ENCODE measurements at places on chromosomes 6 and 20.
A peak's percentile ranks its signal among the peaks of the same experiment; 100 is the strongest.

DNA sequence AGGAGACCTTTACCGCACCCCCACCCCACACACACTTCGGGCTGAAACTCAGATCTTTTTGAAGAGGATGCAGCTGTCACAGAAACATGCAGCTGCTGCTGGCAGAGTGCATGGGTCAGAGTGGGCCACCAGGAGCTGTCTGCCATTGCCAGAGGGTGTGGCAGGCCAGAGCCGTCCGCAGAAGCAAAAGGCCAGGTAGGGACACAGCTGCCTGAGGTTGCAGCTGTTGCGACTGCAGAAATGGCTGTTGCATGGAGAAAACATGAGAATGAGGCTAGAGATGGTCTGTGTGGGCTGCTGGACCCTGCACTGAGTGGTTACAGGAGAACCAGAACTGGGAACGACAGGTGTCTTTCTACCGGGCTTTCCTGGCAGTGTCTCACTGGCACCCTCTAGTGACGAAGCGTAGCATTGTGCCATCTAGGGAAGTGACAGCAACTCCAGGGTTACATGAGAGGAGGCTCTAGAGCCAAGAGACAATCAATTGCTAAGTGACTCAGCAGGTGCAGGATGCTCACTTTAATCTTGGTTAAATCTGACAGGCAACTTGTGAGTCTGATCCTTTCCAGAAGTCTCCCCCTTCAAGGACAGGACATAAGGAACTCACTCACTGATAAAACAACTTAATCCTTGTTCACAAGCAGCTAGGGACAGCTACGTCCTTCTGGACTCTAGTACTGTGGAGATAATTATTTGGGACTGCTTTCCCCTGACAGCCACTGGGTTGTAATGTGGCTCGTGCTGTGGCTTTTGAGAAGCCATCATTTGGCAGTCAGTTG lies 29.1 kb upstream of the SERPINB9 start:
- DNase-seq = peak; percentile 82

- no peak for DNase-seq
Measured at GRCh38 chr6:122222761-122223160, 176.7 kb upstream of the HSF2 start.

- DNase-seq = no peak
Measured at GRCh38 chr20:13113731-13114130, 105.0 kb downstream of the SPTLC3 start.

DNA sequence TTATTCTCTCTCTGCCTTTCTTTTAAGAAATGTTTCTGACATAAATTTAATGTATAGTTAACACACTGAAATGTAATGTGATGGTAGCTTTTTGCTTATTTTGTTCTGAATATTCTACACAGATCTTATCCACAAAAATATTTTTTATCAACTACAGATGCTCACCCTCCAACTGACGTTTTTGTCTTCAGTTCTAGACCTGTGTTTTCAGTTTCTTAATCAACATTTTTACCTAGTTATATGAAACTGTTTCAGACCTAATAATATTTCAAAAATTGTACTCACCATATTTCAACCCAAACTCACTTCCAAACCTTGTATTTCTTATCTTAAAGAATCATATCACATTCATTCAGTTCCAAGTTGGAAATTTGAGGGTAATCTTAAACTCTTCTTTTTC lies 452.8 kb downstream of the RFPL4B start:
- DNase-seq = no peak

- no peak for DNase-seq
Measured at GRCh38 chr6:1538369-1538768, 71.3 kb upstream of the FOXC1 start.

- DNase-seq = no peak
Measured at GRCh38 chr6:21666201-21666691, 72.7 kb downstream of the SOX4 start.

GRCh38 chr6:162864911-162865310 lies 137.1 kb downstream of the PACRG start:
- no peak for DNase-seq

DNA sequence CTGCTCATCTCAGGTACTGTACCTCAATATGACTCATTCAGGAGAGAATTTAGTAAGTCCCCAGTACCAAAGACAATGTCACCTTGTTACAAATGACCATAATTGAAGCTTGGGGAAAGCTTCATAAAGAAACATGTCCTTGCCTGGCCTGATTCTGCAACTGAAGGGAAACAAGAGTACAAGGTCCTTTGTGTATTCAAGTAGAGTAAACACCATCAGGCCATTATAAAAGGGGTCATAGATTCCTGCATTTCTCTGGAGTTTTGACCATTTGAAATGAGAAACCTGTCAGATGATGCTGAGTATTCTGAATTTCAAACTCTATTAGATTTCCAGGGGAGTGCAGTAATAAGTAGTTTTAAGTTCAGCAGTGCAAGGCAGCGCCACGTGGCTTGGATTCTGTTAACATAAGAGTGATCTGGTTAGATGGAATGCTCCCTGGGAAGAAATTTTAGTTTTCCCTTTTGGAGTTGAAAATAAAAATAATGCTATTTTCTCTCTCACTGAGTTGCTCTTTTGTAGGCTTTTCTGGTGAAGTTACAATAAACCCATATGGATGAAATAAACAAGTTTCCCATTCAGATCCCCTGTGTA lies 1054.3 kb downstream of the EPHA7 start:
- DNase-seq = no peak

GRCh38 chr6:42162384-42162783 lies 10.8 kb upstream of the GUCA1A start:
- no peak for DNase-seq

DNA sequence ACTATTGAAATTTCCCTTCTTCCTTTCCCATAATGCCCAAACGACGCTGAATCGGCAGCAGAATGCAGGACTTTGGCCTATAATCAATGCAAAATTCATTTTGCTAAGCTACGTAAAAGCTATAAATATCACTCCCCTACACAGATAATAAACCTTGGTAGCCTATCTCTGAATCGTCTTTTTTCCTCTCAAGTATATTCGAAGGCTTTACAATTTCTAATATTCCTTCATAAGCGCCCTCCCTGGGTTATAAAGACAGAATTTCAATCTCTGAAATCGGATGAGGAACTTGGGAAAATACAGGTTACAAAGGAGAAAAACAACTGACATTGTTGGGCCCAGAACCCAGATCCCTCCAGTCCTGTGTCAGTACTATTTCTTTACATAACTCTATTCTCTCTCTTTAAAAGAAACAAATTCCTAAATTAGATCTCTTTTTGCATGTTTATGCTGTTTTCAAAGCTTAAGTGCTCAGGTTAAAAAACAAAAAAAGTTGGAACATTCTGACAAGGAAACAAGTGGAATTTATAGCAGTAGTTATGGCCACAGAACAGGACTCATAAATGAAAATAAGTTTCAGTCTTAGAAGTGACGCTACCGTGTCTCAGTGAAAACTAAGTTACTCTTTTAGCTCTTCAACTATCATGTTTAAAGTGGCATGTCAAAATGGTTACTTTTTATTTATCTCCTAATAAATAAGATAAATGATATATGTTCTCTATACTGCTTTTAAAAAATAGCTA lies 84.5 kb downstream of the SESN1 start:
- DNase-seq = no peak

DNA sequence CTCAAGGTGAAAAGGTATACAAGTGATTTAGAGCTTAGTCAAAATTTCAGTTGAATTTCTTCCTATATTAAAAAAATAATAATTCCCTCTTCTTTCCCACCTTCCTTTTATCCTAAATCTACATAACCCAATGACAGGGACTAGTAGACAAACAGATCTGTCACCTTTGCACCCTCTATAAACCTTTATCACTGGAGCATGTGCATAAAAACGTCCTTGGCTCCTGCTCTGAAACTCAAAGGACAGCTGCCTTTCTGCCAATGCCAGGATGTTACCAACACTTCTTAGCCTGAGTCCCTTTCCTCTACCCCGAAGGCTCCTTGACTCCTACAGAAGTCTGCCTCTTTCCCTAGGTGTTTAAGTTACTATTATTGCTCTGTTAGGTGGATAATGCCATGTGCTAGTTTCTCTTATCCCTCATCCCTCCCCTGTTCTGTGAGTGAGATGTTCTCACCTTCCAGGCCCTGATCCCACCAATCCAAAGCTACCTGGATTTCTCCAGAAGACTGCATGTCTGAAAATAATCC lies 4.3 kb downstream of the CLVS2 start:
- DNase-seq = no peak

- no peak for DNase-seq
Measured at GRCh38 chr20:24832518-24832917, 116.6 kb upstream of the CST7 start.

DNA sequence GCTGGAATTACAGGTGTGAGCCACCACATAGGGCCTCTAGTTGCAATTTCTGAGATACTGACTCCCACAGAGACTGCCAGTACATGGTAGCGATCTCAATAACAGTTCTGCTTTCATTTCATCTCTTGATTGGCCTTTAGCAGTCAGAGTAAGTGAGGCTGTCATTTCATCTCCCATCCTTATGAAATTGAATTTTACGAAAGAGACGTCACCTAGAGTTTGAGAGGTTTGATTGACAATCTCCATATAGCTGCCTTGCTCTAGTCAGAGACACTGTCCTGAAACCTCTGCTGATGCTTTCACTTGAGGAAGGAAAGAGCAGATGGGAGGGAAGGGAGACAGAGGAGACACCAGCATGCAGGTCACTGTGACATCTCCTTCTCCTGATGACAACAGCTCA lies 466.1 kb downstream of the NKAIN2 start:
- DNase-seq = no peak

DNA sequence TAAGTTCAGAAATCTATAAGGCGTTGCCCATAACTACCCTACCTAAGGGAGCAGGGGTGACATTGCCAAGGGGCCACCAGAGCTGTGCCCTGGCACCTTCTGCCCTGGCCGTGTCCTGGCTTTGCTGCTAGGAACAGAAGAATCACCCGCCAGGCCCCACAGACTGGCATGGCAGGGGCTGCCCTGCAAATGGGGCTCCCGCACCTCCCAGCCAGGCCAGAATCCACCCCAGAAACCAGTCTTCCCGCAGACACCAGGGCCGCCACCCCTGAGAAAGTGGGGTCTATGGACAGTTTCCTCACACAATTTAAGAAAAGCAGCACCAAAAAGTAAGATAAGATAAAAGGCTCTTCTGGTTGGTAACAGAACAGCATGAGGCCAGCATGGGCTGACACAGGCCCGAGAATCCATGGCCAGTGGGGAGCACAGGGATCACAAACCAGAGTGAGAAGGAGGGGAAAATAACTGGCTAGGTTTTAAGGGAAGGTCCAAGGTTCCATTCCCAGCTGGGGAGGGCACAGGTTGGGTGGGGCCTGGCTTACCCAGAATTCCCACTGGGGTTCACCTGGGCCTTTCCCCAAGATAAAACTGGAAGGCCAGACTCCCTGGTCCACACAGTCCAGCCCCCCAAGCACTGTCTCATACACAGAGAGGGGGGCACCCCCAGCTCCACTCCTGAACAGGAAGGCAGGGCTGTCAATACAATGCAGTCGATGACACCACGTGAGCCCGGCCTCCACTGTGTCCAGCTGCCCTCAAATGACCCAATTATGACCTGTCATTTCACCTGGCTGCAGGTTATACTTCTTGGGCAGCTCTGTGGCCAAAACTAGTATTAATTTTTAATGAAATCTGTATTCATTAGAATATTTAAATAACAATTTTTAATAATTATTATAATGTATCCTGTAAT lies 59.4 kb downstream of the PYGB start:
- DNase-seq = no peak

GRCh38 chr6:163296835-163297519 lies 117.5 kb upstream of the QKI start:
- no peak for DNase-seq

- DNase-seq = no peak
Measured at GRCh38 chr6:2599817-2600216, 150.9 kb downstream of the MYLK4 start.

Measured in HCT116 (cell line).